ENCODE measurements at places on chromosomes 1 and 21. TPM values are rescaled to one million over a fixed set of nuclear protein-coding genes. Genes with fewer than 3 reads are reported as not detected.

TSPEAR gene
- not detected for total RNA-seq

SOX13 gene
- 7.0 TPM for total RNA-seq

F11R gene
- 7.3 TPM for total RNA-seq

GNPAT gene
- 129 TPM for total RNA-seq

SLC35F3 gene
- total RNA-seq, result not detected

OLIG2 gene
- total RNA-seq, result 3.9 TPM

RSPO1 gene
- total RNA-seq, result not detected

PYHIN1 gene
- not detected for total RNA-seq

VWA5B1 gene
- not detected for total RNA-seq

SLC44A5 gene
- total RNA-seq, result 3.7 TPM

MAN1C1 gene
- 1.5 TPM for total RNA-seq

FCRL5 gene
- total RNA-seq, result not detected

HES5 gene
- total RNA-seq, result not detected

ATP6V1G3 gene
- total RNA-seq, result 12.7 TPM

RGS13 gene
- not detected for total RNA-seq

CTSK gene
- total RNA-seq, result 3.4 TPM

TMEM200B gene
- total RNA-seq, result 0.03 TPM

NOL9 gene
- total RNA-seq, result 17.9 TPM

TMEM63A gene
- total RNA-seq, result 7.8 TPM

TEDDM1 gene
- not detected for total RNA-seq

TRIM17 gene
- total RNA-seq, result not detected

UBAP2L gene
- 148 TPM for total RNA-seq

DYRK3 gene
- total RNA-seq, result 26.8 TPM

PRELP gene
- total RNA-seq, result 0.07 TPM

HNRNPU gene
- 520 TPM for total RNA-seq

MED8 gene
- 80.9 TPM for total RNA-seq

MPZ gene
- total RNA-seq, result 4.8 TPM

UBXN10 gene
- total RNA-seq, result not detected

FGR gene
- not detected for total RNA-seq

LYPD8 gene
- 0.46 TPM for total RNA-seq

CHRNB2 gene
- not detected for total RNA-seq

MYCL gene
- 0.43 TPM for total RNA-seq
